ENCODE measurements at places on chromosomes 1 and 21.

GRCh38 chr1:196660852-196661251 lies 9.0 kb downstream of the CFH start:
- DNase-seq: peak; percentile 7

DNA sequence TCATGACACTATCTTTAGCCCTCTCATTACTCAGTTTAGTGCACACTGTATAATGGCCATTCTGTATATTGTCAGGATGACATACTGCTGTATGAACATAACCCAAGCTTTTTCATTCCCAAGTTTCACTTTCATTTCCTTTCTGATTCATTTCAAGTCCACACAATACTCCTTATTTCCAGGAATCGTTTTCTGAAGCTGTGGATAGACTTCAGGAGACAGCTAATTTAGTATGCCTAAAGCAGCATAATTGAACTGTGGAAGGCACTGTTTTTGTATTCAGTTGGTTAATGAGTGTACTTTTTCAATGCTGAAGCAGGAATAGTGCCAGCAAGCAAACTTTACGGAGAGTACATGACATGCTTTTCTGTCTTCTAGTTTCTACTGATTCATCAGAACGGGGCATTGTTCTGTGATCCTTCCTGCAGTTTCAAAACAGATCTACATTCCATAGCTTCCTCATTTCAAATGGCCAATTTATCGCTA lies 578.5 kb upstream of the ZP4 start:
- no peak for DNase-seq

DNA sequence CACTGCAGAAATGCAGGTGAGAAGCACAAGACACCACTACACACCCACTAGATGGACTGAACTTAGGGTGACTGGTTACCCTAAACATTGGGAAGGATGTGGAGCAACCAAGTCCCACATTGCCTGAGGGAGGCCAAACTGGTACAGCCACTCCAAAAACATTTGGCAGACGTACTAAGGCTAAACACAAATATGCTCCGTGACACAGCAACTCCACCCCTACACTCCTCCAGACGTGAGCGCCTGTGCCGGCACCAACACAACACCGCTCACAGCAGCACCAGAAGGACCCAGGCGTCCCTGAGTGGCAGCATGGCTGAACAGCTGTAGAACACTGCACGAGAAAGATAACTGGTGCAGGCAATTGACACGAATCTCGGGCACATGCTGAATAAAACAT lies 14.7 kb downstream of the PTTG1IP start:
- DNase-seq: no peak

- DNase-seq: peak; percentile 72
These were observed 215.5 kb downstream of the KCNJ6 start for GRCh38 chr21:37700641-37701202.

- DNase-seq: no peak
These were observed 6.1 kb upstream of the RCSD1 start for GRCh38 chr1:167623951-167624350.

DNA sequence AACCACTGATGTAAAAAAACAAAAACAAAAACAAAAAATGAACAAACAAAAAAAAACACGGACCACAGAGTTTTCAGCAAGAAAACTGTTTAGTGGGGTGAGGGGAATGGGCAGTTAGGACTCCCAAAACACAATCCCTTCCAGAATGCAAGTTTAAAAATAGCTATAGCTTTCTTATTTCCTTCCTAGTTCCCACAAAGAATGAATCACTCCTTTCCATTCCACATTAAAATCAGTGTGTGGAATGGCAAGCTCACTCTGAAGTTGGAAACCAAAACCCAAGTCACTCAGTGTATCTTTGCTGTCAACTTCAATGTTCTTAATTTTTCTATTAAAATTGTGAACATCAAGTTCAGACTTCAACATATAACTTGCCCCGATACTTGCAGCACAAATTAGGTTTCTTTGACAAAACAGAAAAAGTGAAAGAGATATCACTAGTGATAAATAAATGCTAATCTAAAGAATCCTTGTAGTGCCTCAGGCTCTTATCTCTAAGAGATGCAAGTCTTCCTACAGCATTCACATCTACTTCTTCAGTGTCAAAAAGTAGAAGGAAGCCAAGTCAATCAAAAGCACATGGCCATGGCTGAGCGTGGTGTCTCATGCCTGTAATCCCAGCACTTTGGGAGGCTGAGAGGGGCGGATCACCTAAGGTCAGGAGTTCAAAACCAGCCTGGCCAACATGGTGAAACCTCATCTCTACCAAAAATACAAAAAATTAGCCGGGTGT lies 45.5 kb downstream of the TOR3A start:
- no peak for DNase-seq

DNA sequence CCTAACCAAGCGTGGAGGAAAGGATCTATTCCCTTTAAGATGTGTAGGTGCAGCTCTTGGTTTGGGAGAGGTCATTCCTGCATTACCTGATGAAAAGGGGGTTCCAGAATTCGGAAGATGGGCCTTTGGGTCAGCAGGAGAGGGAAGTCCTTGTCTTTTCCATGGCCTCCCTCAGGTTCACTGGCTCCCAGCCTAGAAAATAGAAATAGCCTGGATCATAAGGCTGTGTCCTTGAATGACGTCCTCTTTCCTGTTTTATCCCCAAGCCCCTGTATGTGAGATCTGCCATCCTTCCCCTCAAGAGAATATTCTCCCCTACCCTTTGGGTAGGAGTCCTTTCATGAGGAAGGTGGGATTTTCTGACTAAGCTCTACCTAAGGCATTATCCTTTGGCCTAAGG lies 14.5 kb upstream of the RPS8 start:
- no peak for DNase-seq

GRCh38 chr21:42401154-42401553 lies 2.5 kb upstream of the UBASH3A start:
- DNase-seq: no peak

DNA sequence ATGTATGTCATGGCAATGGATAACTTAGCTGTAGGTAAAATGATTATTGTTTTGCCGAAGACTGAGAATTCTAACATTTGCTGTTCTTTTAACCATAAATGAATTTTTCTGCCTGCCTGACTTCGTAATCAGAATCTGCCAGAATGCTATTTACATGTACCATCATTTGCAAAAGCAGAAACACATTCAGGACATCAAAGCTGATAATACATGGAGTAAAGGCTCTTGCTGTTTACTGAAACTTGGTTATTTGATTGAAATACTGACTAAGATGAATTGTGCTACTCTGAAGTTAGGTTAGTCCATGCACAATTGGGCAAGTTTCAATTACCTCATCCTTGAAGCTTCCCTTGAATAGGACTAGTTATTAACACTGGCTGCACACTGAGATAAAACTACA lies 293.8 kb downstream of the PLA2G4A start:
- no peak for DNase-seq

DNA sequence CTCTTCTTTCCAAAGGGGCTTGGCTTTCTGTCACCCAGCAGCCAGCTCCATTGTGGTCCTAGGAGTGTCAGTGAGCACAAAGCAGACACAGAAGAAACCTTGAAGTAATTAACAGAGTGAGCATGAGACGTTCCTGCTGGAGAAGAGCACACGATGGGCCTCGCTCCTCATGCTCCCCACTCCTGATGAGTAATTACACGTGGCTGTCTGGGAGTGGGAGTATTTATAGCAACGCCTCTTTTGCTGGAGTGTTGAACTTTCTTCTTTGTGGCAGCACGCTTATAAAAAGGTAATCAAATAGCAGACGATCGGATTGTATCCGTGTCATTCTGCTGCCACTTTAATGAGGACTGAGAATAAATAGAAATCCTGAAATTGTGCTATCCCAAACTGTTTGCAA lies 185.8 kb downstream of the CAMTA1 start:
- DNase-seq: no peak

DNA sequence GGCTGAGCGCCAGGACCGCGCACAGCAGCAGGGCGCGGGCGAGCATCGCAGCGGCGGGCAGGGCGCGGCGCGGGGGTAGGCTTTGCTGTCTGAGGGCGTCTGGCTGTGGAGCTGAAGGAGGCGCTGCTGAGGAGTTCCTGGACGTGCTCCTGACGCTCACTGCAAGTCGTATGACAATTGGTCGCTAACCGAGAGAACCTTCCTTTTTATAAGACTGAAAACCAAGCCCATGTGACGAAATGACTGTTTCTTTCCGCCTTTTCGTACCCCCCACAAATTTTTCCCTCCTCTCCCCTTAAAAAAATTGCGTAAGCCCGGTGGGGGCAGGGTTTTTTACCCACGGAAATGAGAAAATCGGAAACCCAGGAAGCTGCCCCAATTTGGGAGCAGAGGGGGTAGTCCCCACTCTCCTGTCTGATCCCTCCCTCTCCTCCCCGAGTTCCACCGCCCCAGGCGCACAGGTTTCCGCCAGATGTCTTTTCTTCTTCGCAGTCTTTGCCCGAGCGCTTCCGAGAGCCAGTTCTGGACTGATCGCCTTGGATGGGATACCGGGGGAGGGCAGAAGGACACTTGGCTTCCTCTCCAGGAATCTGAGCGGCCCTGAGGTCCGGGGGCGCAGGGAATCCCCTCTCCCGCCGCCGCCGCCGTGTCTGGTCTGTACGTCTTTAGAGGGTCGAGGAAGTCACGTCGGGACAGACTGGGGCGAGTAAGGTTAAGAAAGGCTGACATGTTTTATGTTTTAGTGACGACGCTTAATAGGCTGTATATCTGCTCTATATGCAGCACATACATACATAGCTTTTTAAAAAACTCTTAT lies at the start of gene PTGS2:
PTGS2 (minus strand) TSS at position 179 of the 817 bp plus-strand sequence; CDS start at position 46, 133 bp downstream.
- peak; percentile 80 for DNase-seq

All from hepatic stellate cell (primary cell).